A549 treated with ZK216348 at 1 μM for 4 hours (cell line): ENCODE measurements at places on chromosomes 1 and 21. TPM values are rescaled to one million over a fixed set of nuclear protein-coding genes. Genes with fewer than 3 reads are reported as not detected.

Gene HES4
- total RNA-seq, result 20.9 to 80.4 TPM (median 64.7 TPM) in 5 replicates

Gene HES3
- not detected in 5 replicates for total RNA-seq

Gene FGR
- total RNA-seq, result 0.07 TPM in 1 of 5 replicates, not detected in the others

Gene NUCKS1
- 98.8 to 189 TPM (median 119 TPM) in 5 replicates for total RNA-seq

Gene FMOD
- 0.06 to 0.21 TPM in 2 of 5 replicates, not detected in the others for total RNA-seq

Gene TRIM46
- total RNA-seq, result 1.0 to 3.1 TPM (median 1.8 TPM) in 5 replicates

Gene SELENBP1
- total RNA-seq, result 5.1 to 7.6 TPM (median 6.9 TPM) in 5 replicates

Gene CFHR2
- not detected in 5 replicates for total RNA-seq
